ENCODE measurements at places on chromosomes 3 and 15.

GRCh38 chr15:57462381-57462780 lies 86.1 kb downstream of the CGNL1 start:
- DNase-seq, result no peak

DNA sequence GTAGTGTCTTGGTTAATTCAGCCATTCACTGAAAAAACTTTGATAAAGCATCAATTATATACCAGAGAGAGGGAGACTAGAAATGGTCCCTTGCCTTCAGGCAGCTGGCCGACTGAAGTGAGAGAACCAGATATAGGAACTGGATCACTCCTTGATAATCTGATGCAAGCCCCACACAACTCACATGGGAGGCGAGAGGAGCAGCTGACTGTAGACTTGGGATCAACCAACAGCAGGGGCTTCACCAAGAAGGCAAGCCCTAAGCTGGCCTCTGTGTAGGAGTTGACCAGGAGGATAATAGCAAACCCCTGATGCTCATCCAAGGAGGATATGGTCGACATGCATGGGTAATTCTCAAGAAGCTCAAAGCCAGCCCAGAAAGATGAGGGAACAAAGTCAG lies 133.1 kb downstream of the SRGAP3 start:
- no peak for DNase-seq

GRCh38 chr15:60899322-60899966 lies 329.7 kb downstream of the RORA start:
- peak; percentile 40 for DNase-seq

DNA sequence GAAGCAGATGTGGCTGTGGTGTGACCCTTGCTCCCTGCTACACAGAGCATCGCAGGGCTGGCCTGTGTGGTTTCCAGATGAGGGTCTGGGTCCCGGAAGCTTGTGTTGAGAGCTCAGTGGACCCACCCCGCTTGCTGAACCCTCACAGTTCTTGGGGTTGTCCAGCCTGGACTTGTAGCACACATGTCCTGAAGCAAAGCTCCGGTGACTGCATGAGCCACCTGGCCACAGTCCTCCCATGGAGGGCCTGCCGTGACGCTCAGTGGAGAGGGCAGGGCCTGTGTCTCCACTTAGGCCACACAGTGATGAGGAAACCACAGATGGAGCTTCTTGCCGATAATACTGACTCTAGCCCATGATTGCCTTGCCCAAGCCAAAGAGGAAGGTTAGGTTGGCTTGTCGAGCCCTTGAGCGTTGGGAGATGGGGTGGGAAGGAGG lies 62.6 kb downstream of the RGMA start:
- DNase-seq, result no peak

GRCh38 chr15:31471731-31472430 lies 145.2 kb downstream of the KLF13 start:
- DNase-seq, result no peak

GRCh38 chr3:30962084-30962483 lies 67.6 kb upstream of the GADL1 start:
- DNase-seq, result no peak

DNA sequence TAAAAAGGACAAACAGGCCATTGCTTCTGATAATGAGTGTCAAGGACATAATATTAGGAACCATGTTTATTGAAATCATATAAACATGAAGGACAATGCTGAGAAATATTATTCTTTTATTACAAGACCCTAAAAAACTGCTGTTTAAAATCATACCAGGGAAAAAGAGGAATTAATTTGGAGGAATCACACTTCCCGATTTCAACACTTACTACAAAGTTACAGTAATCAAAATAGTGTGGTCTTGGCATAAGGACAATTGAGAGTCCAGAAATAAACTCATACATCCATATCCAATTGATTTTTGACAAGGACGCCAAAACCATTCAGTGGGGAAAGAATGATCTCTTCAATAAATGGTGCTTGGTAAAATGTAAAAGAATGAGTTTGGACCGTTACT lies 13.0 kb downstream of the CYP1A1 start:
- DNase-seq, result no peak

Data from GM10248 (cell line).